Vagina (tissue), 2 donors: ENCODE measurements at places on chromosomes 1 and 21. TPM values are rescaled to one million over a fixed set of nuclear protein-coding genes. Genes with fewer than 3 reads are reported as not detected.

LAPTM5 gene
- total RNA-seq = 39.8 TPM

MX2 gene
- 13.5 TPM for total RNA-seq

CTSS gene
- total RNA-seq = 34.1 TPM

TNFRSF9 gene
- total RNA-seq = not detected

SH2D1B gene
- not detected for total RNA-seq

RSPH1 gene
- total RNA-seq = not detected

ZNF593OS gene
- total RNA-seq = not detected

VASH2 gene
- 4.2 TPM for total RNA-seq

HEYL gene
- total RNA-seq = 8.8 TPM

SLFNL1 gene
- total RNA-seq = 1.2 TPM
